ENCODE measurements at places on chromosomes 3 and 15.
A peak's percentile ranks its signal among the peaks of the same experiment; 100 is the strongest.

GRCh38 chr3:59374091-59374817, 324.4 kb upstream of the CFAP20DC start:
- no peak for DNase-seq

- no peak for DNase-seq
These were observed 3.6 kb upstream of the ATOSA start for GRCh38 chr15:52682781-52683180.

- DNase-seq: no peak
These were observed 175.2 kb downstream of the TP63 start for GRCh38 chr3:189806171-189806951.

DNA sequence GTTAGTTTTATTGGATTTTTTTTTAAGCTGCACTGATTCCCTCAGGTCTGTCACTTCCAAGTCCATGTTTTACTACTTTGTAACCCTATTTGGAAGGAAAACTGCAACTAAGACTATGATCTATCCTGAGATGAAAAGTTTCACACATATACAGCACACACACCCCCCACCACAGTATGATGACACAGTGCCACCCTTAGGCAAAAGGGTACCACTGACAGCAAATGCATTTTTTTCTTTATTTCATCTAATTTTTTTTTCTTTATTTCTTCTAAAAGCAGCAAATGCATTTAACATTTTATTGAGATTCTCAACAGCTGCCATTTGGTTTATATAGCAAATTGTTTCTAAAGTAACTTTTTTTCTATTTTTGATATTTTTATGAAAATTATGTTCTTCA, 21.2 kb downstream of the NGRN start:
- no peak for DNase-seq

DNA sequence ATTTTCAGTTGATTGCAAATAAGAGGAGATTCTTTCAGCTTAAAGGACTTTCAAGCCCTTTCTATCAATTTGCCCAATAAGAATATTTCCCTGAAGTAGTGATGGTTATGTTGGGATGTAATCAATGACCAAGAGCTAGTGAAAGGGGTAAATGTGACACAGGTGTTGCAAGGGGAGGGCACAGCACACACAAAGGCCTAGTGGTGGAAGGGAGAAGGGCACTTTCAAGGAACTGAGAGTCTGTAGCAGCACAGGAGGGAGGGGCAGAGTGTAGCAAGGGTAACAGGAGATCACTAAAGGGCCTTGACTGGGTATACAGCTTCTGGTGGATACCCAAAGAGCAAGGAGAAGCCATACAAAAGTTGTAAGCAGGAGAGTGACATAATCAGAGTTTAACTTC, 217.8 kb upstream of the ARHGEF26 start:
- no peak for DNase-seq

GRCh38 chr3:11542551-11542950, 101.2 kb downstream of the VGLL4 start:
- no peak for DNase-seq

GRCh38 chr3:103699228-103699627, 1264.4 kb downstream of the ZPLD1 start:
- no peak for DNase-seq

DNA sequence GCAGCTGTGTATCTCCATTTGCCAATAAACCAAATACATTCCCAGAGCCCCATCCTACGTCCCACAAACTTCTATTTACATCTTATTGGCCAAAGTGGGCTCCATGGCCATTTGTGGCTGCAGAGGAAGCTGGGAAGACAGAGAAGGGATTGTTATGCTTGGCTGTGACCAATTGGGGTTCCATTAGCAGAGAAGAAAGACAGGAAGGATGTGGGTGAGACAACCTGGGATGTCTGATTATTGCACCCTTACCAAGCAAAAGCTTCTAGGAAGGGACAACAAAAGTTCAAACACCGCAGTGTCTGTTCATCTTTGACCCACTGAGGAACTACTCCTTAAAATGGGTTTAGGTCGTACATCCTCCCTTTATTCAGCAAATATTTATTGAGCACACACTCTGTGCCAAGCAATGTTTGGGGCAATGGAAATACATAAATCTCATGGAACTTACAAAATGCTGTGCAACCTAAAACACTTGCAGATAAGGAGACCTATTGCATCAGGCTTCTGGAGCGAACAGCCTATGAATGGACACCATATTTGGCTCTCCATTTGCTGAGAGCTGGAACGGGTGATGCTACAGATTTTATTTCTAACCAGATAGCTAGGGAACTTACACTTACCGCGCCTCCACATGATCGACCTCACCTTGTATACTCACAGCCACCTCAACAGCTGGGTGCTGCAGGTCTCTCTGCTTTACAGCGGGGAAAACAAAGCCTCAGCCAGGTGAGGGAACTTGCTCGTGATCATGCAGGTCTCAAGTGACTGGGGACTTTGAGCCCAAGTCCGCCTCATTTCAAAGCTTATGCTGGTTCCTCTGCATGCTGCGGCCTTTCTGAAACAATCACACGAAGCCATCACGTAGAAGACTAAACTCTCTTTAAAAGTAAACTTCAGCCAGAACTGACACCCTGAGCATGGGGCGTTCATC, 21.4 kb upstream of the NR2E3 start:
- no peak for DNase-seq

DNA sequence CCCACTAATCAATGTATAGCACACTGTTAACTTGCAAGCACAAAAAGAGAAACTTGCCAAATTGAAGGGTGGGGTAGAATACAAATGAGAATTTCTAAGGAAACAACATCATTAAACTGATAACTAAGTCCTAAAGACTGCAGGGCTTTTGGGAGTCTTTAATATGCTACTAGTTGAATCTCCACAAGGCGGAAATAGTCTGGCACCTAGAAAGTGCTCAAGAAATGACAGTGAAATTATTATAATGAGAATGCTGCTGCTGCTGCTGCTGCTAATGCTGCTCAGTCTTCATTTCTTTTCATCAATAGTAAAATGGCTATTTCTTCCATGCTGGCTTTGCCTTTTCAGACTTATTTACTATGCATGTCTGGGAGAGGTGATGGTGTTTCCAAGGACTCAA, 91.8 kb downstream of the BTD start:
- no peak for DNase-seq

GRCh38 chr3:138479438-138479863, 45.0 kb downstream of the ESYT3 start:
- no peak for DNase-seq

DNA sequence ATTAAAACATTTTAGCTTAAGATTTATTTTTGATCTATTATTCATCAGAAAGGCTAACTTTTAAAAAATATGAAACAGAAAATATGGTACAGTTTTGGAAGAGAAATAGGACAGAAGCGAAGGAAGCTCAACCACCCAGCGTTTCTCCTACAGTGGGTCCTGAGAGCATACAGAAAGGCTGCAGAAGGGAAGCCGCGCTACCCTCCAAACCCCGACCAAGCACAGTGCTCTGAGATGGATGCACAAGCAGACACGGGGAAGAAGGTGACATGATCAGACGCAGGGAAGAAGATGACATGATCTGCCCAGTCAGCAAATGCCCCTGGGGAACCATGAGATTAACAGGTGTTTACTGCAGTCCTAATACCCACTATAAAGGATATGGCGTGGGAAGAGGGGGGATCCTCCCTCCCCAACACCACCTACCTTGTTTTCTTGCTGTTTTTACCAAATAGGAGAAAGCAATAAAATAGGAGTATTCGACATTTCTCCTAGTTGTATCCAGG, 14.4 kb downstream of the DCUN1D1 start:
- DNase-seq: no peak

GRCh38 chr3:54865316-54865715, 62.5 kb downstream of the LRTM1 start:
- no peak for DNase-seq

- DNase-seq: no peak
These were observed 41.0 kb downstream of the ABHD2 start for GRCh38 chr15:89129123-89129815.

GRCh38 chr3:22928216-22929110, 274.7 kb upstream of the UBE2E2 start:
- no peak for DNase-seq

- no peak for DNase-seq
These were observed 2.9 kb upstream of the RPS17 start for GRCh38 chr15:82543160-82543559.

GRCh38 chr3:153162513-153163392, 727 bp downstream of the RAP2B start:
- DNase-seq: peak; percentile 89
